ENCODE measurements at places on chromosomes 11 and 22.

- DNase-seq = no peak
These were observed 95.1 kb downstream of the PARVA start for GRCh38 chr11:12472401-12473005.

- DNase-seq = peak; percentile 83
These were observed 11.4 kb upstream of the CAT start for GRCh38 chr11:34427186-34427805.

DNA sequence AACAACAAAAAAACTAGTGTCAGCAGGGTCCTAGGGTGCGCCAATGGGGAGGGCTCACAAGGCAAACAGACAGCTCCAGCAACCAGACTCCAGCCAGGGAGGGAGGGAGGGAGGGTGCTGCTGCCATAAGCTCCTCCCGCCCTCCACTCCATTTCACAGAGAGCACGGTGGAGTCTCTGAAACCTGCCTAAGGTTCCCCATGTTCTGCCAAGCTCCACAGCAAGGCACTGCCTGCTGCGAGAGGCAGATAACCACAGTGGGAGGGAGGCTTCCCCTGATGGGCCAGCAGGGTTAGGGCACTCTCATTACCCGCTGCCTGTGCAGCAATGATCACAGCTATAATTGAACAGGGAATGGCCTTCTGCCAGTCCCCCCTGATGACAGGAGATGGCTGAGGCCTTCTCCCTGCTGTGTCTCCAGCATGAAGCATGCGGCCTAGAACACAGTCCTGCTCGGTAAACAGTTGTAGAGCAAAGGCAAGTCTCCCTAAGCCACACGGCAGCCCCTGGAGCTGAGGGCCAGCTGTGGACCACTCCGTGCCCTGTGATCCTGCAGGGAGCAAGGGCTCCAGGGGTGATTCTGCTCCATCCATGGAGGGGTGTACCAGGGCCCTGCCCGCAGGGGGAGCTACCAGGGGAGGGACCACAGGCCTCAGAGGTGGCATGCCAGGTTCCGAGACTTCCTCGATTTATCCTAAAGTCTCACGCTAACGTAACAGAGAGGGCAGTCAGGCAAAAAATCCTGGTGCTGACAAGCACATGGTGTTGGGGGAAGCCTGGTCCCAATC is 42.9 kb downstream of the PC start:
- no peak for DNase-seq

DNA sequence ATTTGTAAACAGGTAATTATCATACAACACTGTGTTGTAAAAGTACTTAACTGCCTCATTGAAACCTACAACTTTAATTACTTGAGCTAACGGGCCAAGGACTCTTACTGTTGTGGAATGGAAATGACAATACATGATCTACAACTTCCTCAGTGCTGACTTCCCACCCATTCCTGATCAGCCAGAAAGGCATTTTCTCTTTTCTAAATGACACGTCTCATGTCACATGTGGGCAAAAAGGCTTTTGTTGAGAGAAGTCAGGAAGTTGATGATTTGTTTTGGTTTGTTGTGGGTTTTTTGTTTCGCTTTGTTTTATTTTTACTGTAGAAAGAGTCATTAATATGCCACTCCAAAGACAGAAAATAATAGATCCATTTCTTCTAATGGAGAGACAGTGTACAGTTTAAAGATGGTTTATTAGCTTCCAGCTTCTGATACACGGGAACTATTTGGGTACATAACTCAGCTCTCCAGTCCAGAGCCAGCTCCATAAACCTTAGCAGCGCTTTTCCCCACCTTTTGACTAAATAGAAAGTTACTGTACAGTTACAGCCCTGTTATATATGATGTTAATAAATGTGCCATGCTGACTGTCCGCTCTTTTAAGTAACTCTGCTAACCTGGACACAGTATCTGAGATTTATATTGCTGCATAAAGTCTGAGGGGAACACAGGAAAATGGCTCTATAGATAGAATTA is 509.4 kb upstream of the API5 start:
- DNase-seq = no peak

DNA sequence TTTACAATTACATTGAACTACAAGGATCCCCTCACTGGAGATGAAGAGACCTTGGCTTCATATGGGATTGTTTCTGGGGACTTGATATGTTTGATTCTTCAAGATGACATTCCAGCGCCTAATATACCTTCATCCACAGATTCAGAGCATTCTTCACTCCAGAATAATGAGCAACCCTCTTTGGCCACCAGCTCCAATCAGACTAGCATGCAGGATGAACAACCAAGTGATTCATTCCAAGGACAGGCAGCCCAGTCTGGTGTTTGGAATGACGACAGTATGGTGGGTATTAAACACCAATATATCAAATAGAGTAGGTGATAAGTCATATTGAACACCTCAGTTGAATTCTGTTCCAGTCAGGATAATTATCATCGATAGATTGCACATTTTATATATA is 4.4 kb downstream of the FBXO7 start:
- DNase-seq = no peak

DNA sequence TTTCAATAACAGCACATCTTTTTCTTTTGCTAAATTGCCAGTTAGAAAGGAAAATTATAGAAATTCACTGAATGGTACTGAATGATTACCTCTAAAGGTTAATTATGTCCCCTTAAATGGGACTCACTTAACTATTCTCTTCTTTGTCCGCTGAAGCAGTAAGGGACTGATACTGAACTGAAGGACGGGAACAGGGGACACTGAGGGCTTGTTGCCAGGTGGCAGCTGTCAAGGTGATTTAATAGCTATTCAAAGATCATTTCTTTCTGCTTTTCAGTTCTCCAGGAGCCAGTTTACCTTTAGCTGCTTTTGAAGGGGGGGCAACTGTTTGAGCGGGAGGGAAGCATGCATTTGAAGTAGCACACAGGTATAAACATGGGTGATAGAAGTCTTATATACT is 325.4 kb upstream of the CCDC90B start:
- DNase-seq = no peak

DNA sequence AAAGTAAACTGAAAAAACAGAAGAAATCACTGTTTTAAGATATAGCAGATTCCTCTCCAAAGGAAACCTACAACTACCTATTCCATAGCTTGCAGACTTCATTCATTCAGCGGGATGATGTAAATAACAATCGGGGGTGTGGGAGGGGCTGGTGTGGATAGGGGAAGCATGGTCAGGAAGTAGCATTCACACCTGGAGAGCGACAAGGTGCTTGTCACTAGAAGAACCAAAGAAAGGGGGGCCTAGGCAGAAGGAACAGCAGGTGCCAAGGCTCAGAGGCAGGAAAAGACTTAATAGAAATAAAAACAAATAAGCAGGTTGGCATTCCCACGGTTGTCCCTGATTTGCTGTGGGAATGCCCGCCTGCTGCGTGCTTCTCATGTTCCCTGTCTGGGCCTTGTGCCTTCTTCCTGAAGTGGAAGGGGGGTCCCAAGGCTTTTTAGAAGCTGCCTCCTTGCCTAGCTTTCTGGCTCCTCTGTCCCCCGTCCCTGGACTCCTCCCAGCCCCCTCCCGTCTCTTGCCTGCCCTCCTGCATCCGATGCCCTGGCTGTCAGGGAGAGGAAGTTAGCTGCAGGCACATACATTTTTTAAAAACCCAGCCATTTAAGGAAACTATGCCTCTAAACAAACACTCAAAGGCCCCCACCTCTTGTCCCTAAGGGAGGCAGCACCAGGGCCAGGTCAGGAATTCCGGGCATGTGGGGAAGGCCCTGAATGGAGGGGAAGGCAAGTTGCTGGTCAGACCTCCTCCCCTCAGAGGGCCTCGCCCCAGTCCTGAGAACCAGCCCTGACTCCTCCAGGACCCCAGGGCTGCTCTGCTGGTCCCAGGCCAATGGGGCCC is 54.7 kb upstream of the PRDM11 start:
- DNase-seq = no peak

DNA sequence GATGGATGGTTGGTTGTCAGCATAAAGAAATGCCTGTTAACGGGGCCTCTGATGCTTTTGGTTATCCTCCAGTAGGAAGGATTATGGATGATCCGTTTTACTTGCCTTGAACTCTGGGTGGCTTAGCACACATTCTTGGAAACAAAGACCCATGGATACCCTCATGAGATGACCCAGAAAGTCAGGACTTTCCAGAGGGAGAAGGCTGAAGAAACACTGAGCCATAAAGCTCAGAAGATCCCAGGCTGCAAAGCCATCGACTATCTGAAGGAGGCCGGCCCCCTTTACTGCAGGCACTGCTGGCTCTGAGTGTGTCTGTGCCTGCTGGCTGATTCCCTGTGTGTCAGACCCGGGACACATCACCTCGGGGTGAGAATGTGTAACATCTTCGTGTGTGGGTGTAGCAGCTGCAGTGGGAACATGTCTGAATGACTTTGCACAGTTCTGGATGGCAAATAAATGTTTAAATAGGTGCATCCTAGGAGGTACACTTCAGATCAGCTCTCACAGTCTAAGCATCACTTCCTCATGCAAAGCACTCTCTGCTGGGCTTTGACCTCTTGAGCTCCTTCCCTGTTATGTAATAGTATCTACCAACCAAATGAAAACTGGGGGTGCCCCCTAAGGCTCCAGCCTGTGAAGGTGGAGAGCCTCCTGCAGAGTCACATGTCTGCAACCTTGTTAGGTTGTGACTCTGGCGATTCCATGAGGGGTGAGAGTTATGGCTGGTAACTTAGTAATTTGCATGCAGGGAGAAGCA is 1084.9 kb downstream of the TBC1D22A start:
- DNase-seq = no peak

- no peak for DNase-seq
These were observed 121.1 kb downstream of the KIRREL3 start for GRCh38 chr11:126879516-126879915.

DNA sequence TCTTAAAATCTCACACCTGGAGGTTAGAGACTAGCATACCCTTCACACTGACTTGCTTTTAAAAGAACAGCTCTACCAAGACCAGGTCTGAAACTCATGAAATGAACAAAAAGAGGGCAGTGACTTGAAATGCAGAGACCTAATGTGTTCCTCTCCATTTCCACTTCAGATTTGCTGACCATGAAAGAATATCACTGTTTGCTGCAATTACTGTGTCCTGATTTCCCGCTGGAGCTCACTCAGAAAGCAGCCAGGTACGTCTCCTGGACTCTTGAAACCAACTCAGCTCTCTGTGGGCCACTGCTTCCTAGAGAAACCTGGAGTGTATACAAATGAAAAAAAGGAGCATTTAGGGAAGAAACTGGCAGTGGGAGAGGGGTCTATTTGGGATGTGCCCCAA is 39.2 kb downstream of the ARFGAP2 start:
- no peak for DNase-seq

DNA sequence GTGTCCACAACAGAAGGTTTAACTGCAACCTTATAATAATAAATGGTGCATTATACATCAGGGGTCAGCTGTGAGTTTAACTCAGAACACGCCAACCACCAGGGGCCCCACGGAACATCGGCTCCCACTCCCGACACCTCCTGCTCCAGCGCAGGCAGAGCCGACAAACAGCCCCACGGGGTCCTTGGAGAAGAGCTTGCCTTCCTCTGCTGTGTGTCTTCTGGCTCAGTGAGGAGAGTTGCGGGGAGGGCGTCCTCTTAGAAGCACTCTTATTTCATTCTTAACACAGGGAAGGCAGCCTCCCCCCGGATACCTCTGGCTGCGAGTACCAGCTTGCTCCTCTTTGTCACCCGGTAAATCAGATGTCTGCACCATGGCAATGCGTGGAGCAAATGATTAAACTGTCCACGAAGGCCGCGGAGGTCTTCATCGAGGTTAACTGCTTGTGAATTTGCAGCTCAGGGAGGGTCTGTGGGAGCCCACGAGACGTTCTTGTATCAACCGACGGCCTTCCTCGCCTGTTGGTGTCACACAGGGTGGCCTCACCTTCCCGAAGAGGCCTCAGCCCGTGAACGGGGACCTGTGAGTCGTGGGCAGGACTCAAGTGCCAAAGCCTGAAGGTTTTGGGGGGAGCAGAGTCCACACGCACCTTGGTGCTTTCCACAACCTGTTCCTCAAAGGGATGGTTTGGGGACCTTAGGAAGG is 464.0 kb downstream of the BRD1 start:
- DNase-seq = no peak

GRCh38 chr22:50141462-50141861 is 29.1 kb upstream of the PANX2 start:
- DNase-seq = no peak

- DNase-seq = no peak
These were observed 118.8 kb downstream of the ATXN10 start for GRCh38 chr22:45790401-45790800.

GRCh38 chr22:23888615-23889401 is 5.4 kb upstream of the MIF start:
- no peak for DNase-seq

GRCh38 chr22:49616356-49617231 is 211.1 kb downstream of the BRD1 start:
- no peak for DNase-seq

GRCh38 chr11:75334976-75335375 is 16.5 kb downstream of the ARRB1 start:
- DNase-seq = no peak

- no peak for DNase-seq
These were observed 1.3 kb upstream of the SSH3 start for GRCh38 chr11:67301951-67302516.

GRCh38 chr11:92501066-92501739 is 276.6 kb downstream of the FAT3 start:
- no peak for DNase-seq

DNA sequence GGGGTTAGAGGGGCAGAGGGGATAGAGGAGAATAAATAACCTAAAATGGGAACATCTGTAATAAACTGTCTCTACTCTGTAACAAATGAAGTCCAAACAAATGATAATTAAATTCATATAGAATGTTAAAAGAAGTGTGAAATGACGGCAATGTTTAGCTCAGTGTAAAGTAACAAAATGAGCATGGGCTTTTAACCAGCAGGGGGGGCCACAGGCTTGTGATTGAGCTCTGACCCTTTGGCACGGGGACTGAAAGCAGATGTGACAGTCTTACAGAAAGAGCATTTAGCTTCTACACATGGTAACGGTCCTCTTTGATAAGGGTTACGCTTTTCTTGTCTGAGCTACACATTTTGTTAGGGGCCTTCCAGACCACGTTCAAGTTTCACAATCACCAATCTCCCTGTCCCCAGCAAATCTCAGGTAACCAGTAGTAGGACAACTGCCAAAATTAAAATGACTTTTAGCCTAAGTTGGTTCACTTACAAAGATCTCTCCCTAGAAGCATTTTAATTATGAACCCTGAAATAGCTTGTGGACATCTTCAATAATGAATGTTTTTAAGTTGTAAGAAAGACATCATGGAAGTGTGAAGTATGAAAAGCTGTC is 262.5 kb downstream of the DCDC1 start:
- no peak for DNase-seq

DNA sequence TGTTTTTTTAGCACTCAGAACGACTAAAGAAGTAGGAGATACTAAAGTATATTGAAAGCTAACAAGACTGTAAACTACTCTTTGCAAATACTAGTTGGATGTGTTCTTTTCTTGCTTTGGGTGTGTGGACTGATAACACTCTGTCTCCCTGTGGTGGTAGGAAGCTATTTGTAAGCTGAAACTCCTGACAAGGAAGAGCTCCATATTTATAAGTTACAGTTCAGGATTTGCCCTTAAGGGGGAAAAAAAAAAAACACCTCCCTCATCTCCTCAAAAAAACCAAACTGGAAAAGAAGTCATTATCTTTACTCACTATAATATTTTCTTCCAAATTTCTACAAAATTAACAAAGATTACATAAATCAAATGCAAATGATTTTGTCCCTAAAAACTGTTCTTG is 94.9 kb downstream of the LARGE2 start:
- no peak for DNase-seq

All from BJ (cell line).